ENCODE measurements at places on chromosomes 12 and 14. TPM values are rescaled to one million over a fixed set of nuclear protein-coding genes. Genes with fewer than 3 reads are reported as not detected.

- DNase-seq: no peak
- no peaks in the 10 kb centered on the region for H3K36me3 ChIP-seq
- no peaks in the 10 kb centered on the region for H3K27me3 ChIP-seq
- no peak overlapping the region for H3K4me3 ChIP-seq
- H3K27ac ChIP-seq: no peak overlapping the region
These were observed 1540.3 kb upstream of the TMEM132C start for GRCh38 chr12:126726481-126727217.

GRCh38 chr12:85350356-85350755 lies 70.3 kb downstream of the ALX1 start:
- H3K4me3 ChIP-seq: no peak overlapping the region
- H3K27me3 ChIP-seq: no peaks in the 10 kb centered on the region

GRCh38 chr12:39272871-39273655 lies 169.9 kb downstream of the KIF21A start:
- DNase-seq: no peak
- no peak overlapping the region for H3K4me3 ChIP-seq
- no peak overlapping the region for H3K27ac ChIP-seq
- H3K4me1 ChIP-seq: no peaks in the 10 kb centered on the region
- H3K27me3 ChIP-seq: no peaks in the 10 kb centered on the region

Gene FAM186B
- not detected for total RNA-seq

Gene PTPRB
- 87.6 TPM for total RNA-seq

DNA sequence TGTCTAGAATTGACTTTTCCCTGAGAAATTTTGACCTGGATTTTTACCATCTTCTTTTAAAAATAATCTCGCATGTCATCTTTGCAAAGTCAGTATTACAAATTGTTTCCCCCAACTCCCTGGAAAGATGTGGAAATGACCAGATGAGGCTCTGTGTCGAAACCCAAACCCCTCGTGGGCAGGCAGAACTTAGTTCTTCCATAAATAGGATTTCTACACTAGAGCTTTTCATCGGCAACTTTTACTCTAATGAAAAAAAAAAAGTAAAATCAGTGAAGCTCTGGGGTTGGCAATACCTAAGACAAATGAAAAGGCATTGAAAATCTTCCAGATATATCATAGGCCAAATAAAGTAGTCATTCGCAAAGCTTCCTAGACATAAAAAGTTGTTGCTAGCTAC lies 17.0 kb downstream of the SSPN start:
- H3K27me3 ChIP-seq: no peaks in the 10 kb centered on the region
- no peak overlapping the region for H3K27ac ChIP-seq
- DNase-seq: no peak
- H3K4me3 ChIP-seq: no peak overlapping the region

- peaks cover 4% of the 10 kb centered on the region for H3K27me3 ChIP-seq
- no peak overlapping the region for H3K4me3 ChIP-seq
- no peak for DNase-seq
- no peak overlapping the region for H3K27ac ChIP-seq
- no peaks in the 10 kb centered on the region for H3K36me3 ChIP-seq
These were observed 141.1 kb downstream of the HMGA2 start for GRCh38 chr12:65965358-65965757.
